ENCODE measurements at places on chromosomes 6 and 20. TPM values are rescaled to one million over a fixed set of nuclear protein-coding genes. Genes with fewer than 3 reads are reported as not detected.

Gene METTL24
- 1.7 TPM for polyA plus RNA-seq

Gene HLA-DOA
- 0.62 TPM for polyA plus RNA-seq

DNA sequence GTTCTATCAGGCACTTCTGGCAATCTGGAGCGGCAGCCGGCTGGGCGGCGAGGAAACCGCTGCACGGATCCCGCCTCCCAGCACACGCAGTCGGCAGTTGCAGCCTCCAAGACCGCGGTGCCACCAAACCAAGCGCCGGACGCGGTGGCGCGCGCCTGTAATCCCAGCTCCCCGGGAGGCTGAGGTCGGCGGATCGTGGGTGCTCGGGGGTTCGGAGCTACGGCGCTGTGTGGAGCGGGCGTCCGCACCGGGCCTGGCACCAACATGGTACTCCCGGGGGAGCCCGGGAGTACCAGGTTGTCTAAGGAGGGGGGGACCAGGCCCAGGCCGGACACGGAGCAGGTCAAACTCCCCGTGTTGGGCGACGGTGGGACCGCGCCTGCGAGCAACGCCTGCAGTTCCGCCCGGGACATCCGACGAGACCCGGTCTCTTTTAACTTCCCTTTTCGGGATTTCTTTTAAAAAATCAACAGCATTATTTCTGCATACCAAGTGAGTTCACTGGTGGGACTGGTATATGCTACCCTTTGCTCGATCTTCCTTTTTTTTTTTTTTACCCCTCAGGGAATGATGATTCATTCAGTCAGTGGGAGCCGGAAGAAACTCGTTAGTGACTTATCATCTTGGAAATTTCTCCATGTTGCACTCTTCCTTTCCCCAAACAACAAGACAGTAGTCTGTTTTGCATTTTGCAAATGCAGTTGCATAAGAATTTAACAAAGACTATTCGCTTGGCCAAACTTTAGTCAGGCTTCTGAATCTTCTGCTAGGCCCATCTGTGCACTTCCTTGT lies 27.6 kb downstream of the ZNF311 start:
- DNase-seq, result peak; percentile 28

- no peak for DNase-seq
Measured at GRCh38 chr20:40468759-40469158, 220.3 kb downstream of the MAFB start.

DNA sequence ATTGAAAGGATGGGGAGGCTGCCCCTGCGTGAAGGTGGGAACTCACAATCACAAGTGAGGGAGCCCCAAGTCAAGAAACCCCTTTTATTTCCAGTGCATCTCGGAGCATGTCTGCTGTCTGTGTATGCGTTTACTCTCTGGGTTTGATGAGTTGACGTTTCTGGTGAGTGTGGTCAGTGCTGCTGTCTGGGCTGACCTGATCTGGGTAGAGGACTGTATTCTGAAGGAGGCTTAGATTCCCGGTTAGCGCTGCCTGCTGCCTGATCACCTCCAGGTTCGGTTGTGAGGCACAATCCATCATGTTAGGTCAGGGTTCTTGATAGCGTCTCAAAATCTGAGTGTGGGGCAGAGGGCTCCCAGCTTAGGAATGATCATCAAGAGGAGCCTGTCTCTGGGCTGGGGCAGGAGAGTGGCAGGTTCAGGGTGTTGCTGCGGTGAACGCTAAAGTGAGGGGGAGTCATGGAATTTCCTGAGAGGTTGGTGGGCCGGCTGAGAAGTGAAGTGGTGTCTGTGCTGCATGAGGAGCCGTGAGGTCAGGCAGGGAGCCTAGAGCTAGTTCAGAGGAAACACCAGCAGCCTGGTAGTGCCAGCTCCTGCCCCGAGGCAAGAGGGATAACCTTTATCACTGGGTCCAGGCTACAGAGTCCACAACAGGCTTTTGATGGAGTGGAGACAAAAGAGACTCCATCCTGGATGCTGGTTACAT lies 225.3 kb upstream of the CST7 start:
- DNase-seq, result no peak

Data from stomach (tissue), 19 donors.